DMS153 (cell line): ENCODE measurements at places on chromosomes 11 and 22.

- DNase-seq, result no peak
Measured at GRCh38 chr22:30209642-30210041, 36.9 kb downstream of the LIF start.

GRCh38 chr11:80315200-80315599 is 874.4 kb upstream of the TENM4 start:
- no peak for DNase-seq

GRCh38 chr11:17129003-17129402 is 51.5 kb upstream of the RPS13 start:
- no peak for DNase-seq

- no peak for DNase-seq
Measured at GRCh38 chr22:27995801-27996528, 76.9 kb upstream of the PITPNB start.

DNA sequence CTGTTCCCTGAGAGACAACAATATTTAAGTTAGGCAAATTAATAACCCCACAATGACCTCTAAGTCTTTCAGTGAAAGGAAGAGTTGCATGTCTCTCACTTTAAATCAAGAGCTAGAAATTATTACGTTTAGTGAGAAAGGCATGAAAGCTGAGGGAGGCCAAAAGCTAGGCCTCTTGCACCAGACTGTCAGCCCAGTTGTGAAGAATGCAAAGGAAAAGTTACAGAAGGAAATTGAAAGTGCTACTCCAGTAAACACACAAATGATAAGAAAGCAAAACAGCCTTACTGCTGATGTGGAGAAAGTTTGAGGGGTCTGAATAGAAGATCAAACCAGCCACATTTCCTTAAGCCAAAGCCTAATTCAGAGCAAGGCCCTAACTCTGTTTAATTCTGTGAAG is 45.0 kb downstream of the BBOX1 start:
- no peak for DNase-seq

GRCh38 chr11:116194156-116194904 is 578.5 kb downstream of the BUD13 start:
- no peak for DNase-seq

GRCh38 chr11:95524314-95525036 is 265.1 kb downstream of the FAM76B start:
- DNase-seq, result no peak

- DNase-seq, result no peak
Measured at GRCh38 chr11:35214792-35215193, 75.8 kb downstream of the CD44 start.

- no peak for DNase-seq
Measured at GRCh38 chr11:78427615-78428265, 10.1 kb upstream of the GAB2 start.

DNA sequence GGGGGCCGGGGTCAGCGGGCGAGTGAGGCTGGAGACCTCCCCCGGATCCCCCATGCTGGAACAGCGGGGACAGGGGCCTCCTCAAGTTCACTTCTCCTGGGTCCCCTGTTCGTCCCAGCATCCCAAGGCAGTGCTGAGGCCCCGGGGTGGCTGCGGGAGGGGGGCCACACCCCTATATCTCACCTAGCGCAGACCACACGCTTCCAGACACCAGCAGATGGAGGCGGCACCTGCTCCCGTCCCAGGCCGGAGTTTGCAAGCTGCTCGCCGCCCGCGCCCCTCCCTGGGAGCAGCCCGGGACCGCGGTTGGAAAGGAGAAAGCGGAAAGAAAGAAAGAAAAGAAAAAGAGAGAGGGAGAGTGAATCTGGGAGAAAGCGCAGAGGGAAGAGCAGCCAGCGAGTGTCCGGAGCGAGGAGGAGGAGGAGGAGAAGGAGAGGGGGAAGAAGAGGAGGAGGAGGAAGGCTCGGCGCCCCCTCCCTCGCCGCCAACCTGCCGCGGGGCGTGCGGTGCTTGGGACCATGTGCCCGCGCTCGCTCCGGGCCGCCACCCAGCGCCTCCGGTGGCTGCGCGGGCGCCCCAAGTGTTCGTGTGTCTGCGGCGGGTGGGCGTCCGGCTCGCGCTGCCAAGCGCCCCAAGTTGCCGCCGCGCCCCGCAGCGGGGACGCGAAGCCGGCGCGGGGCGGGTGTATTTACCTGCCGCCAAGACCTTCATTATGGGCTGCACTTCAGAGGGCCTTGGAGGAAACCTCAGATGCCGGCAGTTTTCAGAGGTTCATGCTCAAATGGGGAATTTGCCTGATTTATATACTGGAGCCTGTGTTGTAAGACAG is at the start of gene LIF:
TSS of gene LIF (minus strand) at position 775 of the 829 bp plus-strand sequence. CDS start at position 711, 64 bp downstream.
- DNase-seq, result no peak

DNA sequence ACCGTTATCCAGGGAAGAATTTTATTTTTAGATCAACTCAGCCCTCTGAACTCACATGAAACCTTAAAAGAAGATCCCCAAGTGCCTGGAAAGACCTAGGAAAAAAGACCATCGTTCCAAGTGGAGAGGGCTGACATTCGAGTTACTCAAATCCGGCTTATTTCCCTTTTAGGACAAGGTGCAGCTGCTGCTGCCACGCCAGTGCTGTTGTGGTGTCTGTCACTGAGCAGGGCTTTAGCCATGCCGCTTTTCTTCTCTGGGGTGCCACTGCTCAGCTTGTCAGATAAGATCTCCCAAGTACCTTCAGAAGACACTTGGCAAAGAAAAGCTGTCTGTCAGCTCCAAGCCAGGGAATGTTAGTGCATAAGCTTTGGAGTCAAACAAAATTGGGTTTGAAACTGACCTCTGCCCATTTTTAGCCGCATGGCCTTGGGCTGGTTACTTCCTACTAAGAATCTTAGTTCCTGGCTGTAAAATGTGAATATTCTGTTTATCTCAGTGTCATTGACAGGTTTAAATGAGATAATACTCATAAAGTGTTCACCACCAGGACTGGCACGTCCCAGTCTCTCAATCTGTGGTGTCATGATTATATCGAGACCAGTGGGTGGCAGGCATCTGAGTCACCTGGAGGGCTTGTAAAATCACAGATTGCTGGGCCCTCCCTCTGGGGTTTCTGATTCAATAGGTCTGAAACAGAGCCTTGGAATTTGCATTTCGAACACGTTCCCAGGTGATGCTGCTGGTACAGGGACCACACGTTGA is 117.5 kb downstream of the PKNOX2 start:
- no peak for DNase-seq

DNA sequence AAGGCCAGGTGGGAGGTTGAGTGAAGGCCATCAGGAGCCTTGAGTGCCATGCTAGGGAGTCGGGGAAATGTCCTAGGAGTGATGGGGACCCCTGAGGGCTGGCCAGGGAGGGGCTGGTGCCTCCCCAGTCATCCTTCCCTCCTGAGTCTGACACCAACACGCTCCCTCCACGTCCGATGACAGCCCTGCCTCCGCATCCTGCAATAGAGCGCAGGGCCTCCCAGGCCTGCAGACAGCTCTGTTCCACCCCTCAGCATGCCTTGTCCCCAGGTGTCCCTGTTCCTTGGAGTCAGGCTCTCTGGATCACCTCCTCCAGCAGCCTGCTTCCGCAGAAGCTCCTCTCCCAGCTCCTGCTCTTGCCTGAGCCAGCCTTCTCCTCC is 3.1 kb downstream of the RAC2 start:
- DNase-seq, result no peak

DNA sequence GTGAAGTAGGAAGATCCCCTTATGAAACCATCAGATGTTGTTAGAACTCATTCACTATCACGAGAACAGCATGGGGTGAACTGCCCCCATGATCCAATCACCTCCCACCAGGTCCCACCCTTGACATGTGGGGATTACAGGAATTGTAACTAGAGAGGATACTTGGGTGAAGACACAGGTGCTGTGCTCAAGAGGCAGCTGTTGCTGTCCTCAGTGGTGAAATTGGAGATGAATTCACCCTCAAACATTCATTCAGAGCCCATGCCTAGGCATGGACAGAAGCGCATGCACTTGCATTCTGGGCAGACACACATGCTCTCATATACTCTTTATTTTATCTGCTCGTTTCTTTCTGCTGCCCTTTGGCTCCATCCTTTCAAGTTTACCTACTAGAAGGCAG is 385.0 kb downstream of the INSC start:
- DNase-seq, result no peak

DNA sequence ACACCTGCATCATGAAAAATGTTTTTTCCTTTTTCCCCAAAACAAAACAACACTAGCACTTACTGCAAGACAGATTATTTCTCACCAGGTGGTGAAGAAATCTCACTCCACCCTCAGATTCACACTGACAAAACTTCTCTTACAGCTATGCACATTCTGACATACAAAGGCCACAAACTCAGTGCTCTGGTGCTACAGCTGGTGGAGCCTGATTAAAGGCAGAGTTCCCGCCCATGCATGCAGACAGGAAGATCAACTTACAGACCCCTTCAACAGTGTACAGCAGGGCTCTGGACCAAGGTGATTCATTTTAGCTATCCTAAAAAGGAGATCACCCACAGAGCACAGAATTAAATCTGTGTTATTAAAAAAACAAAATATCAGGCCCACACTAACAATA is 112.6 kb downstream of the CADM1 start:
- no peak for DNase-seq

DNA sequence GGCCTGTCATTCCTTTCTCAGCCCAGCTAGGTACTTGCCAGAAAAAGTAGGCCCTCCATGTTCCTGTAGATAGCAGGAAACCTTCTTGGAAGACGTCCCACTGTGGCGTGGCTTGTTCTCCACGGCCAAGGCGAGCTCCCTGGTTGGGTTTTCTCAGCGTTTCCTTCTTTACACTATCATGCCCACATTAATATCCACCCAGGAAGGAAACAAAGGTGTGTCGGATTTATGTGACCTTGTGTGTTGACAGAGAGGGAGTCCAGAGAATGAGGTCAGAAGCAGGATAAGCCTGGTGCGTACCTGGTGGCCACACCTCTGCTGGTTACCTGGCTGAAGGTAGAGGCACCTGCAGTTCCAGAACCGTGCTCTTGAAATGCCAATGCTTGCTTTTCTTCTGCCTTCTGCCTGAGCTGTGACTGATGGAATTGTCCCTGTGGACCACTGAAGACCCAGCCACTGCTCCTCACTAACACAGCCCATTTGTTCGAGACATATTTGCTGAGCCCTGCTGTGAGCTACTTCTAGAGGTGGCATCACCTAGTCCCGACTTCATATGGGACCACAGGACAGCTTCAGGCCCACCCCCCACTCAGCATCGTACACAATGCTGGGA is 7.9 kb downstream of the ASPHD2 start:
- peak; percentile 4 for DNase-seq

DNA sequence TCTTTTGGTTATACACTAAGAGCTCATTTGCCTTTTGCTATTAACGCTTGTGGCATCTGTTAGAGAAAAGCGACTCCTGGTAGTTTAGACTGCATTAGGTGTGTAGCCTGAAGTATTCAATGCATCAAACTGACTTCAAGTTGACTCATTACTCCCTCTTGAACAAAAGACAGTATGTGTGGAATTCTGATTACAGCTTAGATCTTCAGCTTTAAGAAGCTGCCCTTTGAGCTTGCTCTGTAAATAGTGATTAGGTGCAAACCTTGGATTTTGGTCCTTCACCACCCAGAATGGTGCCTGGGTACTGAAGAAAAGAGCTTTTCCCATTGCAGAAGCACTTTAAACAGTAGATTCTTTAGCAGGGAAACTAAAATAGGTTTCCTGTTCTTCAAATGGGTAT is 62.1 kb downstream of the FAT3 start:
- no peak for DNase-seq

DNA sequence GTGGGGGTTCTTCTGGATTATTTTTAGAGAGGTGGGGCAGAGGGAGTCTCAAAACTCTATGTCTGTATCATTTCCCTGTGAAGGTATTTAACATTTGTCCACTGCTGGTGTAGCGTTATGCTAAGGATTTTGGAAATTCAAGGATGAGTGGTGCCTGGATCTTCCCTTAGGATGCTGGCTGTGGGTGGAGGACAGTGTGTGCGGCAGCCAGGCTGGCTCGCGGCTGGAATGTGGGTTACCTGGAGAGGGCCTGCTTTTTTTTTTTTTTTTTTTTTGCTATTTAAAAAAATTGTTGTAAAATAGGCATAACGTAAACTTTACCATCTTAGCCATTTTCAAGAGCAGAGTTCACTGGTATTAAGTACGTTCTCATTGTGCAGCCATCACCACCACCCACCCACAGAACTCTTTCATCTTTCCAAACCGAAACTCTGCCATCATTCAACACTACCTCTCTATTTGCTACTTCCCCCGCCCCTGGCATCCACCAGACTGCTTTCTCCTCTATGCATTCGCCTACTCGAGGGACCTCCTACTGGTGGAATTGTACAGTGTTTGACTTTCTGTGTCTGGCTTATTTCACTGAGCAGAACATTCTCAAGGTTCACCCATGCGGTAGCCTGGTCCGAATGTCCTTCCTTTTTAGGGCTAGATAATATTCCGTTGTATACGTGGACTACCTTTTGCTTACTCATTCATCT is 67.1 kb downstream of the PARVB start:
- no peak for DNase-seq

DNA sequence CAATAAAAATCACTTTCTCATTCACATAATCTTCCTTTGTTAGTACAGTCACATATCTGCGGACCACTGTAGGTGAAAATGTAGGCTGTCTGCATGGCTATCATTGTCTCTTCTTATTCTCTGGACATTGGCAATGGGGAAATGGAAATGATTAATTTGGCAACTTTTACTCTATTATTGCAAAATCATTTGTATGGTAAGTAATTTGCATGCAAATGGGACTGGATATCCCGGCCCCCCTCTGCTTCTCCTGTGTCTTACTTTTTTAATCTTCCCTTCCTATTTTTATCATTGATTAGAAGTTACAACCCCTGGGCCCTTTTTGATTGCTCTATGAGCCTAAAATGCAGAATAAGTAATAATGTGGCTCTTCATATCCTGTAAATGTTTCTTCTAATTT is 6.0 kb downstream of the GRK3 start:
- DNase-seq, result no peak

DNA sequence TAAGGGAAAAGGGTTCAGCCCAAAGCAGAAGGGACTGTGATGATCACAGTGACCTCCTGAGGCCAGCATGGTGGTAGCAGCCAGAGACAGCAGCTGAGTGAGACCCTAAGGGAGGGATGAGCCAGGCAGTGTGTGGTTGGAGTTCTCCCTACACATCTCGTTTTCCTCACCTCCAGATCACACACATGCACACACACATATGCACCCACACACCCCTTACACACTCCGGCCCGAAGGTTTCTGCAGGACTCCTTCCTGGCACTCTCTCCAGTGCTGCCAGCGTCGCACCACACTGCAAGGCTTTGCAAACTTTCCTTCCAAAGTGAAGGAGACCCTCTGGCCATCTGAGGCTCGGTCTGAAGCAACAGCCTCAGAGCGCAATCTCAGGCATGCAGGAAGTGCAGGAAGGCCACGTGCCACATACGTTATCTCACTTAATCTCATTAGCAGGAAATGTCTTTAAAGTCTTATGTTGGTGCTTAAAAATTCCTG is 26.9 kb upstream of the TP53I11 start:
- DNase-seq, result peak; percentile 26
